ENCODE measurements at places on chromosomes 2 and 18. TPM values are rescaled to one million over a fixed set of nuclear protein-coding genes. Genes with fewer than 3 reads are reported as not detected.

DNA sequence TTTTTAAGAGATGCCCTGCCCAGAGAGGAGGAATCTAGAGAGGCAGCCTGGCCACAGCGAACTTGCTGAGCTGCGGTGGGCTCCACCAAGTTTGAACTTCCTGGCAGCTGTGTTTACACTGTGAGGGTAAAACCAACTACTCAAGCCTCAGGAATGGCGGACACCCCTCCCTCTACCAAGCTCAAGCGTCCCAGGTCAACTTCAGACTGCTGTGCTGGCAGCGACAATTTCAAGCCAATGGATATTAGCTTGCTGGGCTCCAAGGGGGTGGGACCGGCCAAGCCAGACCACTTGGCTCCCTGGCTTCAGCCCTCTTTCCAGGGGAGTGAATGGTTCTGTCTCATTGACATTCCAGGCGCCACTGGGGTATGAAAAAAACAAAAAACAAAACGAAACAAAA lies 289.4 kb downstream of the KCNS3 start:
- DNase-seq, result no peak

GRCh38 chr2:100427627-100428258 lies 10.3 kb upstream of the CHST10 start:
- DNase-seq, result peak; percentile 73

DNA sequence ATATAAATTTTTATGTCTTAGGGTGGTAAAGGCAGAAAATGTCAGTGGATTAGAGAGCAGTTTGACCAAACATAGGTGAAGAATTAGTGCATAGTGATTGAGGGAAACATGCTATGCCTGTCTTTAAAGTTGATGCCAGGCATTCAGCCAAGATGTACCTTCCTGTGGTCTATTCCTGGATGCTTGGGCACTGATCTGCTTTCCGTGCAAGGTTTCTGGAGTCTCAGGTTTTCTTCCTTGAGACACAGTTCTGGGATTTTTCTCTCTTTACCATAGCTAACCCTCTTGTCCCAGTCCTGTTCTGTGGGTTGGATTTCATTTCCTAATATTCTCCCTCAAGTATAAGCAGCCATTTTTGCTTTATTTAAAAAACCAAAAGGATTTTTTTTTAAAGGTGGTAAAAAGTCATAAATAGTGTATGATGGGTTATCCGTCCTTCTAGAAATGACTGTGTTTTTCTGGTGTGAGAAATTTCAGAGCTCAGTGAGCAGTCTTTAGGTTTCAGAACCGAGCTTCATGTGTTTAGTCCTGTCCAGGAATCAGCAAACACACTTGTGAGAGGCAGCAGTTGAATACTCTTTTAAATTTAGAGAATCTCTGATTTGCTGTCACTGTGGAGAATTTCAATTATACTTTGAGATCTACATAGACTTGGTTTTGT lies 43.0 kb upstream of the CYBRD1 start:
- no peak for DNase-seq

CAPN14 gene
- not detected for polyA plus RNA-seq

PTPRN gene
- polyA plus RNA-seq, result 1.1 TPM

Data from stomach (tissue), 19 donors.